ENCODE measurements at places on chromosomes 1 and 21. TPM values are rescaled to one million over a fixed set of nuclear protein-coding genes. Genes with fewer than 3 reads are reported as not detected.

GRCh38 chr1:42963378-42964043 lies 4.8 kb upstream of the SLC2A1 start:
- H3K4me3 ChIP-seq = no peak overlapping the region
- H3K36me3 ChIP-seq = no peaks in the 10 kb centered on the region
- no peaks in the 10 kb centered on the region for H3K27me3 ChIP-seq
- no peak overlapping the region for H3K27ac ChIP-seq
- DNase-seq = no peak

Gene MAN1C1
- total RNA-seq = 69.9 TPM

Gene FCRL1
- total RNA-seq = 1.6 TPM

Gene BCL2L15
- 3.3 TPM for total RNA-seq

Gene S1PR1
- total RNA-seq = 283 TPM

Measured in naive thymus-derived CD4-positive, alpha-beta T cell (primary cell).